ENCODE measurements at places on chromosomes 3 and 15.
A peak's percentile ranks its signal among the peaks of the same experiment; 100 is the strongest.

DNA sequence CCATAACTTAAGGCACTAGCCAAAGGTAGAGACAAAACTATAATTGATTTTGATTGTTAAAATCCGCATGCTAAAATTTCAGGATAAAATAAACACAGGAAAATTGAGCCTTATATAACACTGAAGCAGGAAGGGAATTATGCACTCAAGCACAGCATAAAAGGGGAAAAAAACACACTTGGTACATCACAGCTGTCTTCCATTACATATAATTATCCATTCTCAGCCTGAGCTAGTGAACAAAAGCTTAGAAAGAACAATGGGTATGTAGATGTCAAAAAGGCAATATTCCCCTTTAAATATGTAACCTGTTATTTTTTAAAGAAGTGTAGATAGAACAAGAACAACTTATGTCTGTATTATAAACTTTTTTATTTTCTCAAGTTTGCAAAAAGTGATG, 899.2 kb downstream of the ROBO1 start:
- DNase-seq, result no peak

GRCh38 chr3:37249717-37250116, 75.3 kb upstream of the LRRFIP2 start:
- no peak for DNase-seq

DNA sequence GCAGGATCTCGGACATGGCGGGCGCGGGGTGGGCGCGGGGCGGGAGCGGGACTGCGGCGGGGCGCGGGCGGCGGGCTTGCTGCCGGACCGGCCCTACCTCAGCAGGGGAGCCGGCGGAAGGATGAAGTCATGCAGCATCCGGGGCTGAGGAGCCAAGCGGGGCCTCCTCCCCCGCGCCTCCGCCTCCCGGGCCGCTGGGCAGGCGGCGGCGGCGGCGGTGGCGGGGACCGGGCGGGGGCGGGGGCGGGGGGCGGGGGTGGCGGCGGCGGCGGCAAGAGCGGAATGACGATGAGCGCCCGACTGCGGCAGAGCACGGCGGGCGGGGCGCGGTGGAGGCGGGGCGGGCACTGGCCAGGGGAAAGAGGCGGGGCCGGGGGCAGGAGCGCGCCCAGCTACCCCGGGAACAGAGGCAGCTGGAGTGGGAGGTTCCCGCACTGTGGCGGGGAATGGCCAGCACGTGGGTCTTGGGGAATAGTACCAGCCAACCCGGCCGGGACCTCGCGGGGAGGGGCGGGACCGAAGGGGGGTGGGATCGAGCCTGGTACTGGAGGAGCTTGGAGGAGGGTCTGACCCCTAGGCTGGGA, at the start of gene CAMK2N2:
TSS of gene CAMK2N2 (minus strand) at position 284 of the 584 bp plus-strand sequence. CDS start at position 16, 268 bp downstream.
- peak; percentile 73 for DNase-seq

DNA sequence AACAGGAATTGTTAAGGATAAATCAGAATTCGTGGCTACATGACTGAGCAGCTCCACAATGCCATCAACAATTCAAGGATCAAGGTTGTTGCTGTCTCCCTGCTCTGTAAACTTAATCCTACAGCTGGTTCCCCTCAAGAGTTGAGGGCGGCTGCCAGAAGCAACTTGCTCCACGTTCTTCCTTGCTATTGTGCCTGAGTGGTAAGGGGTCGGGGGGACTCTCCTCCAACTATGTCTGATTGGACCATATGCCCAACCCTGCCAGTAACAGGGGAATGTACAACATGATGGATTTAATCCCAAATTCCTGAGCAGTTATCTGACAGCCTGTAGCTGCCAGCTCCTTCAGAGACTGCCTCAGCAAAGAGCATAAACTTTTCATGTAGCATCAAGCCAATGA, 37.9 kb upstream of the MECOM start:
- DNase-seq, result no peak

GRCh38 chr3:51392355-51393133, 1.5 kb downstream of the RBM15B start:
- DNase-seq, result peak; percentile 36

DNA sequence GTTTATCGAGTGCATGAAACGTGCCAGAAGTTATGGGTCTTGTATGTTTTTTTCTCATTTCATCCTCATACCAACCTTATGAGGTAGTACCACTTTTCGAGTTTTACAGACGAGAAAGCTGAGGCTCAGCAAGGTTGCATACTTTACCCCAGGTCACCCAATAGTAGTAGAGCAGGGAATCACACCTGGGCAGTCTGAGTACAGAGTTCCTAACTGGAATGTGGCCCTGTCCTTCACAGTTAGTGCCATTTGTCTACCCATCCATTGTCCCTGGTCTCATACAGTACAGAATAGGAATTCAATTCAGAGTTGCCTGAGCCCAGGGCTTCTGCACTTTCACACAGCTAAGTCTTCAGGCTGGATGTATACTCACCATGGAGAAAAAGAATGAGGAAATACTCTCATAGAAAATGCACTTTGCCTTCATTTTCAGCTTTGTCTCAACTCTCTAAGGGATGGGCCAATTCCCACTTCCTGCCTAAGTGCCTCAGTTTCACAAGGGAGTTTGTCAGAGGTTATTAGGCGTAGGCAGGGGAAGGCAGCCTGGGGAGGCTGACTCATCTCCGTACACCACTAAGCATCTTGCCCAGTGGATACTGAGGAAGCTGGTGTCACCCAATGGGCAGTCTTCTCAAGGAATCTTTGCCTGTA, 93.2 kb downstream of the TMEM212 start:
- no peak for DNase-seq
